Hematopoietic multipotent progenitor cell treated with erythropoietin and hydrocortisone succinate and interleukin-3 and kit ligand, for 8 days (in vitro differentiated cells): ENCODE measurements at places on chromosomes 5 and 9.

- DNase-seq: no peak
Measured at GRCh38 chr9:36840898-36841536, 193.1 kb downstream of the PAX5 start.

DNA sequence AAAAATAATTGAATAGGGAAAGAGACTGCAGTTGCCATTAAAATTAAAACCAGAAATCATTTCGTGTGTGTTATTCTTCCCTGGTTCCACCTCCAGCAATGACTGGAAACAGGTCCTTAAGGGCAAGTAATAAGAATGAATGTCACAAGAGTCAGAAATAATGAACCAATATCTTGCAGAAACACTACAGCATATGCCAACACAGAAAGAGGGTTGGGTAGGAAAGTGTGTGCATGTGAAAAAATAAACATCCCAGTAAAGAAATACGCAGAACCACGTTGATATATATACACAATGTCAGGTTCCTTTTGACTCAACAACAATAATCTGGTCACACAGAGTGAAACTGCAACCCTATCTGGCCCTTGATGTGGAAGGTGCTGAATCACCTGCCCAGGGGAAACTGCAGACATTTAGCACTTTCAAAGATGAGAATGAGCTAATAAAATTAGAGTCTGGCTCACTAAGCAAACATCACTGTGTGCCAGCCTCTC is 15.0 kb downstream of the HMHB1 start:
- no peak for DNase-seq

DNA sequence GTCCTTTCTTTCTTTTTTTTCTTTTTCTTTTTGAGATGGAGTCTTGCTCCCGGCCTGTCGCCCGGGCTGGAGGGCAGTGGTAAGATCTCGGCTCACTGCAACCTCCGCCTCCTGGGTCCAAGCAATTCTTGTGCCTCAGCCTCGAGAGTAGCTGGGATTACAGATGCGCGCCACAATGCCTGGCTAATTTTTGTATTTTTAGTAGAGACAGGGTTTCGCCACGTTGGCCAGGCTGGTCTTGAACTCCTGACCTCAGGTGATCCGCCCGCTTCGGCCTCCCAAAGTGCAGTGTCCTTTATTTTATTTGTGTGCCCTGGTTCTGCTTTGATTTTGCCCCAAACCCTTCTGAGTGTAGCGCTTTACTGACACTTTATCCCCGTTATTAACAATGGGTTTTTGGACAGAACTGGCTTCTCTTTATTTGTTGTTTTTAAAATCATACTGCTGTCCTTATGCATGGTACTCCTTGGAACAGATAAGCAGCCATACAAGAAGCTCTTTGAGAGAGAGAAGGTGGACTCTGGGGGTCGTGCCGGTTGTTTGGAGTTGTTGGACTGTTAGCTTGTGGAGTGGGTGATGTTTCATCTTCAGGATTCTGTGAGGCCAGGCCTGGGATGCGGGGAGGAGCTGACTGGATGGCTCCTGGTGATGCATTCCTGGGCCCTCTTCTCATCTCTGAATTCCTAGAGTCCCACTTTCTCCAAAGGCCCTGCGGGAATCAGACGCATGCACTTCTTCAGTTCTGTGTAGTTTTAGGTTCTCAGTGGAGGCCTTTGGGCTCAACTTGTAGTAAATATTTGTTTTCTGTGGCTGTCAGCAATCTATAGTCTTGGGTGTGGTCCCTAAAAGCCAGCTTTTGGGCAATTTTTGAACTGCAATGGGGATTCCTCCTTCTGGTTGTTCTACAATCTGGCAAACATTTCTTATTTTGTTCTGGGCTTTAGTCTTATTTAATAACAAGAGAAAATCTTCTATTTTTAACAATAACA is 47.8 kb downstream of the PTTG1 start:
- peak; percentile 25 for DNase-seq

DNA sequence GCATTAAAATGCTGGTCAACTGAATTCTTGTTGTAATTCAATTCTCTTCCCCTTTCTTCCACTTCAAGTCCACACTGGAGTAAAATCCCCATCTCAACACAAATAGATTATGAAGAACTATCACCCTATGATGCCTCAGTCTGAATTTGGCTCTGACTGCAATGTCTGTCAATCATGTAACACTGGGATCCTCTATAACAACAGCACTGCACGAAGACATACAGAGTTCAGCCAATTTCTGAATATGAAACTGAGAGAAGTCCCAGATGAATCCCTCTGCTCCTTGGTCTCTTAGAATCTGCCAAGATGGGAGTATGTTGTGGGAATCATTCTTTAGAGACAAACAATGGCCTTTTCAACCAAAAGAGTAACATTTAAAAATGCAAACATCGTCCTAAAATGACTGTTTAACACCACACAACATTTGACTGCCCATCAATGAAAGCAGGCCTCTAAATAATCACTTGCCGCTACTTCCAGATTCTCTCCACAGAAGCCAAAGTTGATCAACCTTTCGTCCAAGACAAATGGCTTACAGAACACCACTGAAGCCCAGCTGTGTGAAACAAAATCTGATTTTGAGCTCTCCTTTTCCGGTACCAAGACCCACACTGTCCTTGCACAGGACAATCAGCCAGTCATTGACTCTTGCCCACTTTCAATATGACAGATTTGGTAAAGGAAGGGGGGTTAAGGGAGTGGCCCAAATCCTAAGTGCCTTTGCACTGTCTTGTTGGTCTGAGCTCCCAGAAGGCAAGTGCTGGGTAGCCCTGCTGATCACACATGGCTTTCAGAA is 258.0 kb downstream of the EBF1 start:
- DNase-seq: no peak

DNA sequence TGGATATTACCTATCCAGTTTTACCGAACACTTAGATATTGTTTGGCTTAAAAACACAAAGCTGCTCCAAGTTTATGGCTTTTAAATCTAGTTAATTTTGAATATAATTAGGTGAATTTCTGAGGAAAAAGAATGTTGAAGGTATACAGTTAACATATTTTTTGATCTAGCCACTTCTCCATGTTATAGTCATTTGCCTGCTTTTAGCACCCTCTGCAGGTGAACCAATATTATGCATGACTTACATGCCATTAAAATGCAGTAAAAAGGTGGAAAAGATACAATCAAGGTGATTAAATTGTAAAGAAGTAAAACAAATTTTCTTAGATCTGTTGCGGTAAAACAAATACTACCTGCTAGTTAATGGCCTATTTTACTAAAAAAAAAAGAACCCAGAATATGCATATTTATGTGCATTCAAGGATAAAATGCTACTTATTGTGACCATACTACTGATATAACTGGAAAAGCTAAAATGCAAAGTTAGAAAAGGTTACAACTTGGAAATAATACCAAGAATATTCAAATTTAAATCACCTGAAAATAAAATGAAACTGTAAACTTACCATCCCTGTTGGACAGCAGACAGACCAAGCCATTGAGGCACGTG is 132.1 kb downstream of the AP3B1 start:
- peak; percentile 72 for DNase-seq

GRCh38 chr5:77806213-77806843 is 30.2 kb upstream of the TBCA start:
- DNase-seq: peak; percentile 5

GRCh38 chr9:126521089-126521488 is 92.6 kb upstream of the LMX1B start:
- DNase-seq: no peak

DNA sequence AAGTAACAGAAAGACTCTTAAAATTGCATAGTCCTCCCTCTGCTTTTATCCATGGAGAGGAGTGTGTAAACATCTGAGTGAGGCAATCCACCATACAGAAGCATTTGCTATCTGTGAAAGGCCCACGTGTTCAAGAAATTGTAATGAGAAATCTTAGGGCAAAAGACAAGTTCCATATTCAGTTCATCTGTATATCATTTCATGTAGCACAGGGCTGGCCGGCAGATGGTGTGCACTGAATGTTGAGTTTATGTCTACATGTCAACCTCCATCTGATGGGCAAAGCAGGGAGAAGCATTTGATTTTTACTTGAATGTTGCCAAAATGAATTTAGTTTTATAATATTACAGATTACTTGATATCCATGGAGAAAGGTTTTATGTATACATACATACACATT is 179.5 kb upstream of the RAD23B start:
- DNase-seq: no peak

DNA sequence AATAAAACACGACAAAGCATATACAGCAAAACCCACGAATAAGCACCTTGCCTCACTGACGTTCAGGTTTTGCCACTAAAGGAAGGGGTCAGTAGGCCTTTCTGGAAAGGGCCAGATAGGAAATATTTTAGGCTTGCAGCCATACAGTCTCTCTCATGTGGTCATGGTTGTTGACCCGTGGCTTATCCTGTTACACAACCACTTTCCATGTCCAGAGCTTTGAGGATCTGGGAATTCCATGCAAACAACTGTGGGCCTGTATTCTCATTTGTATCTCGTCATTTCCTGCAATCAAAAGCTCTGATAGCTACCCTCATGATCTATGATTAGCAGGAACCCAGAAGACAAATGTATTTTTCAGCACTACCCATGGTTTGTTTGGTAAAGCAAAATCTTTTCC is 108.3 kb downstream of the DRD1 start:
- DNase-seq: no peak

DNA sequence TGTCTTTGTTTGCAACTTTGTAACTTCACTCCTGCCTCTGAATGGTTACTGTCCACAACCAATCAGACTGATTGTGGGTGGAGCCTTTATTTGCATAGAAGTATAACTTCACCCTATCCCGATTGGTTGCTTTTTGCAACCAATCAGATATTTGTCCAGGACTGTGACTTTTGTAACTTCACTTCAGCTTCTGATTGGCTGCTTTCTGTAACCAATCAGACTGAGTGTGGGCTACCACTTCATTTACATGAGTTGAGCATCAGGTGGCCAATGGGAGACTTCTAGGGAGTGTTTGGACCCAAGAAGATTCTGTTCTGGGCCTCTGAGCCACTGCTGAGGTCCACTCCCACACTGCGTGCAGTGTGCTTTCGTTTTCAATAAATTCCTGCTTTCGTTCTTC is 1810.7 kb upstream of the CDH6 start:
- no peak for DNase-seq

DNA sequence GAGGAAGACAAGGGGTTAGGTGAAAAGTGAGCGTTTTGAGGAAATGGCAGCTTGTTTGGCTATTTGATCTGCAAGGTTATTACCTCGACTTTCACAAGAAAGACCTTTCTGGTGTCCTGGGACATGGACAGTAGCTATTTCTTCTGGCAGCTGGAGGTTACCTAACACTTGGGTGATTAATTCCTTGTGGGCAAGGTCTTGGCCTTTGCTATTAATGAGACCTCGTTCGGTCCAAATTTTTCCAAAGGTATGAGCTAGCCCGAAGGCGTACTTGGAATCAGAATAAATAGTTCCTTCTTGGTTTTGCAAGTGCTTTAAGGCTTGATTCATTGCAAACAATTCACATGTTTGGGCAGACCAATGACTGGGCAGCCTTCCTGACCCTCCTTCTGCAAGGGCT is 4.9 kb downstream of the GTF3C5 start:
- DNase-seq: no peak

- no peak for DNase-seq
Measured at GRCh38 chr5:160023007-160023907, 14.3 kb downstream of the TTC1 start.

- peak; percentile 68 for DNase-seq
Measured at GRCh38 chr9:127803507-127804352, 1.0 kb downstream of the FPGS start.

GRCh38 chr5:168408561-168409305 is 77.5 kb upstream of the RARS1 start:
- DNase-seq: no peak

DNA sequence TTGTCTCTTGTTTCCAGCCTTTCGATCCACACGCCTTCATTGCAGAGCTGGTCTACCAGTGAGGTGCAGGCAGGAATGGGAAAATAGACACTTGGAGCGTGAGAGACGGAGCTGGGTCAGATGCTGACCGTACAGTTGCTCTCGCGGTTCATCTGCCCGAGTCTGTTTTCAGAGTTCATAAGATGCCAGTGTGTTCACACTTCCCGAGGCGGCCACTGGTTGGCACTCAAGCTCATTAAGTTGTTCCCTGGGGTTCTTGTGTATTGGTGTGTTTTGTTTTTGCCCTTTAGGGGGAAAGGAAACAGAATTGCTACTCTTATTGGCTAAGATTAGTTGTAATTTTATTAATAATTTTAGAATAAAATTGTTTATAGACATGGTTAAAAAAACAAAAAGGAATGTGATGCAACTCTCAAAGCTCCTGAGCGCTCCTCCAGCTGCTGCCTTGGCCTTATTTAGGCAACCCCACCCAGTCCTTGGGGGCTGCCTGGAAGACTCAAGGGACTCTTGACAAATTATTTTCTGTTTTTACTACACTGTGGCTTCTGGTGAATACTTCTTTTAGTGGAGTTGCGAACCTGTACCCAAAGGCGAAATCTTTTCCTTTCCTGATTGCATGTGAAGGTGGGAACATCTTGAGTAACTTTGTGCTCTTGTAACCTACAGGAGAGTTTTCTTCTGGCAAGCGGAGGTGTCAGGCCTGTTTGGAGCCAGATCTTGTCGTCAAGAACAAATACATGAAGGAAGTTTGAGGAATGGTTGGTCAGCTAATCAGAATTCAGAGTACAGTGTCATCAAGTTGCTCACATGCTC is 146.1 kb downstream of the MAST4 start:
- DNase-seq: peak; percentile 76
